ENCODE measurements at places on chromosomes 11 and 22. TPM values are rescaled to one million over a fixed set of nuclear protein-coding genes. Genes with fewer than 3 reads are reported as not detected.

GRCh38 chr11:130103296-130103814, 33.7 kb downstream of the APLP2 start:
- peak; percentile 99 for DNase-seq

DNA sequence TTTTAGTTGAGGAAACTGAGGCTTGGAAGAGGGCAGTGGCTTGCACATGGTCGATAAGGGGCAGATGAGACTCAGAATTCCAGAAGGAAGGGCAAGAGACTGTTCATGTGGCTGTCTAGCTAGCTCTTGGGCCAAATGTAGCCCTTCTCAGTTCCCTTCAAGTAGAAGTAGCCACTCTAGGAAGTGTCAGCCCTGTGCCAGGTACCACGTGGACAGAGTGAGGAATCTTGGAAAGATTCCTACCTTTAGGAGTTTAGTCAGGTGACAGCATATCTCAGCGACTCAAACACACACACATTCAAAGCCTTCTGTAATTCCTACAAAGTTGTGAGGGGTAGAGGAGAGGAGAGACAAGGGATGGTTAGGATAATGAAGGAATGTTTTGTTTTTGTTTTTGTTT, 18.3 kb downstream of the PIK3IP1 start:
- no peak for DNase-seq

Gene RASD2
- 0.24 TPM for total RNA-seq

DNA sequence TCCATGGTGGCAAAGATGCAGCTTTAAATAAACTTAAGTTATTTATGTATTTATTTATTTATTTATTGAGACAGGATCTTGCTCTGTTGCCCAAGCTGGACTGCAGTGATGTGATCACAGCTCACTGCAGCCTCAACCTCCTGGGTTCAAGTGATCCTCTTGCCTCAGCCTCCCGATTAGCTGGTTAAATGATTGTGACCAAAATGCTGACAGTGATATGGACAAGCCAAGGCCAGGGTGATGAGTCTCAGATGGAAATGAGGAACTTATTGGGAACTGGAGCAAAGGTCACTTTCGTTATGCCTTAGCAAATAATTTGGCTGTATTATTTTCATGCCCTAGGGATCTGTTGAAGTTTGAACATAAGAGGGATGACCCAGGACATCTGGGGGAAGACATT, 9.3 kb upstream of the LRP5 start:
- DNase-seq = no peak

Gene HSPA8
- 2,183 TPM for total RNA-seq

GRCh38 chr11:4983841-4984240, 10.8 kb upstream of the OR51L1 start:
- DNase-seq = no peak

GRCh38 chr11:64758330-64759079, 1.3 kb downstream of the PYGM start:
- DNase-seq = no peak

GRCh38 chr11:122197066-122197987, 81.3 kb upstream of the BLID start:
- DNase-seq = peak; percentile 100

Gene CCDC89
- not detected for total RNA-seq

Gene RFPL1
- not detected for total RNA-seq

DNA sequence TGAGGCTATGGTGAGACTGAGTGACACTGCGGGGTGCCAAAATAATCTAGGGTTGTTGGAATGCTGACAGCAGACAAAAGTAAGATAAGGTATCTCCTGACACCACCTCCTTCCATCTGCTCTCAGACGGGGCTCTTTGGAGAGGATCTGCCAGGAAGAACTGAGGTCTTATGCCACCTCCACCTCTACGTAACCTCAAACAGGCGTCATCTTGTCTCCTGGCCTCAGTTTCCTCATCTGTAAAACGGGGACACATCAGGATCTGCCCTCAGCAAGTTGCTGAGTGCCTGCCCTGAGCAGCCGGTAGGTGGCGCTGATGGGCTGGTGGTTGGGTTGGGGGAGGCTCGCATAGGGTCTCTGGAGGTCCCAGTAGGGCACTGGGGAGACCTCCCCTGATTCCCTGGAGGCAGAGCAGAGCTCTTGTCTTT, 1.7 kb upstream of the MYEOV start:
- no peak for DNase-seq

GRCh38 chr22:37430941-37431340, 3.7 kb upstream of the ELFN2 start:
- no peak for DNase-seq

- no peak for DNase-seq
Observed at GRCh38 chr11:126360049-126360446, 4.6 kb downstream of the ST3GAL4 start.
